ENCODE measurements at places on chromosomes 12 and 14.

- no peak for DNase-seq
These were observed 1141.2 kb upstream of the TMEM132C start for GRCh38 chr12:127125607-127126259.

GRCh38 chr14:90809530-90810312 lies 6.5 kb downstream of the TTC7B start:
- DNase-seq = no peak

- DNase-seq = no peak
These were observed 37.9 kb downstream of the SOX5 start for GRCh38 chr12:23911574-23911973.

DNA sequence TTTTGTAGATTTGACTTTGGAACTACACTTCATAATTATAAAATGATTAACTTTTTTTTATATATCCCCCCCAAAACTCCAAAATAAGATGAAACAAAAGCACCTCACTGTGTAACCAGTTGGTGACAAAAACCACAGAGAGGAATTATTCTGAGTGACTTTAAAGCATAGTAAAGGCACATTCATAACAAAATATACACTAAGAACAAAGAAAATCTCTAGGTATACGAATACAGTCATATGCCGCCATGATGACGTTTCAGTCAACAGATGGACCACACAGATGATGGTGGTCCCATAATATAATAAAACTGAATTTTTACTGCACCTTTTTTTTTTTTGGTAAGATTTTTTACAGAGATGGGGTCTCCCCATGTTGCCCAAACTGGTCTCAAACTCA lies 70.7 kb downstream of the MED13L start:
- no peak for DNase-seq

GRCh38 chr14:99479906-99480869 lies at the start of gene SETD3:
SETD3 (minus strand) TSS chr14:99480859; CDS start chr14:99465805, 15,054 bp downstream.
- no peak for DNase-seq

DNA sequence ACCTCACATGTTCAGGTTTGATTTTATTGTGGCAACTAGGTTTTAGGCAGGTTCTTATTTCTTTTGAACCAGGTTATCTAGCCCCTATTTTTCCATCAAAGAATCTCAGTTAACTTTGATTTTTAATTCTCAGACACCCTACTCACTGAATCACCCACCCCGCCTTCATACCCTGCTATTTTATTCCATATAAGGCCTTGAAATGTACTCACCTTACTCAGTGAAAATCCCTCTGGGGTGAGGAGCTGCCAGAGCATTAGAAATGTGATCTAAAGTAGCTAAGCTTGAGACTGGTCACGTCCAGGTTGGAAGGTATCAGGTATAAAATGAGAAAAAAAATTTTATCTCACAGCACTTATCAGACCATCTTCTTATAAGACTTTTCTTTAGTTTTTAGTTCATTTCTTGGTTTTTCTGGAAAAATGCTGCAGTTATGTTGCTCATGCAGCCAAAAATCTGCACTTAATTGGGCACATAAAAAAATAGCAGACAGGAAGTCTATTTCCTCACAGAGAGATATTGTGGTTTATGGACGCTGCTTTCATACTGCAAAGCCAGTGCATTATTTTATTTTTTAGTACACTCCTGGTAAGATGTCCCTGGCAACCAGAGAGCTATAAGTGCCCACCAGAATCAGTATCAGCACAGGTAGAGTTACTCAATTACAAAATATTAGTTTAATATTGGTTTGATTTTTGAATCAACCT lies 101.5 kb upstream of the CCDC91 start:
- no peak for DNase-seq

GRCh38 chr12:7555752-7556151 lies 52.2 kb upstream of the CD163 start:
- no peak for DNase-seq

DNA sequence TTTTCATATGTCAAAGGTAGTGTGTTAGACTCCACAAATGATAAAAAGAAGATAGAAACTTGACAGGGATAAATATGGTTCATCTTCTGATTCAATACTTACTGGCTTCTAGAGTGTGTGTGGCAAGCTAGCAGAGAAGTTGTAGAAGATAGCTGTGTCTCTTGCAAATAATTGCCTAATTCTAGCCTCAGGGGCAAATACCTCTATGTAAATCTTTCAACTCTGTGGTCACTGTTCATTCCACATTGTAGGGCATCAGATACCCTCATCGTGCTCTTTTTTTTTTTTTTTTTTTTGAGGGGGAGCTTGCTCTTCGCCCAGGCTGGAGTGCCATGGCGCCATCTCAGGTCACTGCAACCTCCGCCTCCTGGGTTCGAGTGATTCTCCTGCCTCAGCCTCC lies 1.7 kb downstream of the OLR1 start:
- no peak for DNase-seq

GRCh38 chr12:97559267-97559666 lies 96.7 kb downstream of the RMST start:
- no peak for DNase-seq

DNA sequence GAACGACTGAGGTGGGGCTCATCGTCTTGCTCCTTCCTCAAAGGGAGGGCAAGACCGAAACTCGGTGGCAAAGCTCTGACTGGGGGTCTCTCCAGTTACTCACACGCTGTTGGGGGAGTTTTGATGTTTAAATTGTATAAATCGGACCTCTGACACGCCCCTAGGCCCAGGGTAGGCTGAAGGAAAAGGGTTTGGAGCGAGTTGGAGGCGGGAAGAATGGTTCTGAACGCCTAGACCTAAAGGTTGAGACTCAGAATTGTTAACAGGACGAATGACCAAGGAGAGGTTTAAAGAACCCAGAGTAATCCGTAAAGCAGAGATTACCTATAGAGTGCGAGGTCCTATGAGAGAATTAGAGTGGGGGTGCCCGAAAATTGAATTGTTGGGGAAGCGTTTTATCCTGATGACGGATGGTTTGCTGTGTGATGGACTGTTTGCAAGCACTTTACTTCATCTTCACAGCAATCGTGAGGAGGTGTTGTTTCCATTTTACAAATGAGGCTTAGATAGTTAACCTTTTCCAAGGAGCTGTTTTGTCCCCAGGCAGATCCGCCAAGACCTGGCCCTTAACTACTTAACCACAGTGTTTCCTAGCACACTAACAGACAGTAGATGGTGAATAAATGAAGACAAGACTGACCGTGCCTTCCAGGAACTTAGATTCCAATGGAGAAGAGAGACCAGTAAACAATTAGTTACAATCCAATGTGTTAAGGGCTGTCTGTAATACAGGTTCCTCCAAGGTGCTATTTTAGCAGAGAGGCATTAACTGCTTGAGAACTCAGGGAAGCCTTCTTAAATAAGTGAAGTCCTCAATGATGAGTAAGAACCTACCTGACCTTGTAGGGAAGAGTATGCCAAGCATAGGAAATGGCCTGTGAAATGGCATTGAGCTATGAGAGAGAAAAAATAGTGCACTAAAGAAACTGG lies 929 bp upstream of the UBE2N start:
- DNase-seq = no peak

GRCh38 chr12:27112871-27113270 lies 30.5 kb upstream of the C12orf71 start:
- DNase-seq = no peak

DNA sequence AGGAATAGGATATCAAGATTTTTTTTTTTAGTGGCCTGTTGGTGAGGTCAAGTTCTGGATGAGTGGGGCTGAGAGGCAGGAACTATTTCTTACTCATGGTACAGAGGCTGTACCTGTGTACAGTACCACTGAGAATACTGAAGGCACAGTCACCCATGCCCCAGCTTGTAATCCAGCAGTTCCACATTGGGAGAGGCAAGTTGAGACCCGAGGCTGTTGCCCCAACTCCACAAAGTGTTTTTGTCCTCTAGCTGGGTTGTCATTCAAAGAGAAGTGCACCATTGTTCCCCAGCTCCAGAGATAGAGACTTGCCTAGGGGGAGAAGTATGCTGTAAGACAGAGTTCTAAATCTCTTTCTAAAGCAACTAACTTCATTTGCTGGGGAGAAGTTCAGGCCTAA lies 38.7 kb downstream of the ARID2 start:
- no peak for DNase-seq

DNA sequence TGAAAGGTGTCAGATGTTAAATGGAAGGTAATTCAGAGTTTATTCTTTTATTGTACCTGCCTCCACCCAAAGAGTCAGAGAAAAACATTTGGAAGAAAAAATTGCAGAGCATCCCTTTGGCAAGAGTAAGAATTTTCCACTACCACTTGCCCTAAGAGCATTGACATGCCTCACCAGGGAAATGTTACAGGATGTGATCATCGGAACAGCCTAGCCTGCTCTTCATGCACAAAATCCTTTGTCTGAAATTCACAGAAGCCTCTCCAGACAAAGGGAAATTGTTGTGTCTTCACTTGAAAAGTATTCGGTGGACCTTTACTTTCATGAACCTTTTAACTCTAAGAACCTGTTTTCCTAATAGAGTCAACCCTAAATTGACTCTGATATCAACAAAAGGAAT lies 36.9 kb downstream of the ATP2A2 start:
- DNase-seq = no peak

- DNase-seq = no peak
These were observed 903 bp downstream of the BRF1 start for GRCh38 chr14:105299654-105300541.

- no peak for DNase-seq
These were observed 666.5 kb downstream of the FLRT2 start for GRCh38 chr14:86196471-86196870.

- no peak for DNase-seq
These were observed 207.8 kb upstream of the FAR2 start for GRCh38 chr12:28941248-28941647.

DNA sequence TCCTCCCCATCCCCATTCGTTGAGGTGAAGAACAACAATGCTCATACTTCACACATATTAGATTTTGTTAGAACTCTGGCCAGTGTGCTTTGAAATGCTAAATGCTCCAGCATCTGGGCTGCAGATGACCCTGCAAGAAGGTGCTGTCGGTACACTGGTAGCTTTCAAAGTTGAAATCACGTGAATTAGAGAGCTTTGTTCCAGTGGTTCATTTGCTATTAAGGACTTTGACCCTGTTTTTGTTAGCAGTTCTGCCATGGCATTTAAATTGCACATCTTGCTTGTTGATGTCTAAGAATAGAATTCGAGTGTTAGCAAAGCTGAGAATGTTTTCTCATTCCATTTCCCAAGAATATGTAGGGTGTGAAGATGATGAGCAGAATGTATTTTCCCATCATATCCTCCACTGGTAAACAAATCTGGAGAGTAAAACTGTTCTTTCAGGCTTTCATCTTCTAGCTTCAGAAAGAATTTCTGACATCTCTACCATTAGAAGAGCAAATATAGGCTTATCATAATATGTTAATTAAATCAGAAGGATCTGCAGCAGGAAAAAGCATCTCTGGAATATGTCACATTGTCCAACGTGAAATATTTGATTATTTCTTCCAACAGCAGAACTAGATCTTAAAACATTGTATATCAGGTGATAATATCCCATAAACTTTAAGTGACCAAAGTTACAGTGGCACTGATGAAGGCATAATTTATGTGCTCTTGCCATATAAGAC lies 98.8 kb upstream of the PDE3A start:
- no peak for DNase-seq

GRCh38 chr12:79547735-79548609 lies 142.8 kb downstream of the PAWR start:
- no peak for DNase-seq

DNA sequence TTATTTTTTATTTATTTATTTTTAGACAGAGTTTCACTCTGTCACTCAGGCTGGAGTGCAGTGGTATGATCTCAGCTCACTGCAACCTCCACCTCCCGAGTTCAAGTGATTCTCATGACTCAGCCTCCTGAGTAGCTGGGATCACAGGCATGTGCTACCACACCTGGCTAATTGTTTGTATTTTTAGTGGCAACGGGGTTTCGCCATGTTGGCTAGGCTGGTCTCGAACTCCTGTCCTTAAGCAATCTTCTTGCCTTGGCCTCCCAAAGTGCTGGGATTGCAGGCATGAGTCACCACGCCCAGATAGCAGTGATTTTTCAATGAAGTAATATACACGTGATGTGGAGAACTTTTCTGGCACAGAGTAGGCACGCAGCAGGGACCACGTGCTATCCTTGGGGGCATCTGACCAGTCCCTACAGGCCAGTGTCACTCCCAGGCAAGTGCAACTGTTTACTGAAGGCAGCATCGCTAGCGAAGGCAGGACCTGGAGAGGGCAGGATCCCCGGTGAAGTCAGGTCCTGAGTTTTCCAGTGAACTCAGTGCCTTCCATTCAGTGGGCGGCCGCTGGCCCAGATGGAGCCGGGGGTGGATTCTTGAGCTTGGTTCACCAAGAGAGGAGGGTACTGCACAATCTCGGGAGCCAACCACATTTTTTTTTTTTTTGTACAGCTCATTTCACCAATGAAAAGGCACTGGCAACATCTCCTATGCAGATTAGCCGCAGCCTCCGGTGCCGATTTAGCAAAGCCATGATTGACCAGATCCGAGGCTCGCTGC lies 11.1 kb upstream of the CLMN start:
- DNase-seq = no peak

DNA sequence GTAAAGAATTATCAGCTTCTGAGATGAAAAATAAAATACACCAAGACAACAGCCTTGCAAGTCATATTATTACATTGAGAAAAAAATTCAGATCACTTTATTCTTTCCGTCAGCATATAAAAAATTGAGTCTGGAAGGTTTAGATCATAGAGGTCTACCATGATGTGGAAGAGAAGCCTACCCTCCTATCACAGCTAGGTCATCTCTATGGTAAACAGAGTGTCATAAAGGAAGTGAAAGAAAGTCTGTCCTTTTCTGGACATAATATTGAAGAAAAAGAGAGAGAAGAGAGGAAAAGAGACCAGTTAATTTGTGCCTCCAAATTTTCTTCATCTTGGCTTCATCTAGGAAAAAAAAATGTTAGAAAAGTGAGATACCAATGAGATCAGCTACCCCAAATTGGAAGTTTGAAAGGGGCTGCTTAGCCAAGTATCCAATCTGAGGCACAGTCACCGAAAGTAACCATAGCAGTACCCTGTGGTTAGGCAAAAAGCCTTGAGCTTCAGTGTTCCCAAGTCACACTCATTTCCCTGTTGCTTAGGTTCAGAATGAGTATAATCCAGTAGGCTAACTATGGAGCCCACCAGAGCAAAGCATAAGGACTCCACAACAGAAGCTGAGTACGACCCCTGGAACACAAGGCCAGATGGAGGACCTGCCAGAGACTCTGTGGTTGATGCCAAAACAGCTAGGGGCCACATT lies 38.1 kb downstream of the DUSP6 start:
- DNase-seq = no peak

- no peak for DNase-seq
These were observed 4.0 kb downstream of the STON2 start for GRCh38 chr14:81396113-81396512.

DNA sequence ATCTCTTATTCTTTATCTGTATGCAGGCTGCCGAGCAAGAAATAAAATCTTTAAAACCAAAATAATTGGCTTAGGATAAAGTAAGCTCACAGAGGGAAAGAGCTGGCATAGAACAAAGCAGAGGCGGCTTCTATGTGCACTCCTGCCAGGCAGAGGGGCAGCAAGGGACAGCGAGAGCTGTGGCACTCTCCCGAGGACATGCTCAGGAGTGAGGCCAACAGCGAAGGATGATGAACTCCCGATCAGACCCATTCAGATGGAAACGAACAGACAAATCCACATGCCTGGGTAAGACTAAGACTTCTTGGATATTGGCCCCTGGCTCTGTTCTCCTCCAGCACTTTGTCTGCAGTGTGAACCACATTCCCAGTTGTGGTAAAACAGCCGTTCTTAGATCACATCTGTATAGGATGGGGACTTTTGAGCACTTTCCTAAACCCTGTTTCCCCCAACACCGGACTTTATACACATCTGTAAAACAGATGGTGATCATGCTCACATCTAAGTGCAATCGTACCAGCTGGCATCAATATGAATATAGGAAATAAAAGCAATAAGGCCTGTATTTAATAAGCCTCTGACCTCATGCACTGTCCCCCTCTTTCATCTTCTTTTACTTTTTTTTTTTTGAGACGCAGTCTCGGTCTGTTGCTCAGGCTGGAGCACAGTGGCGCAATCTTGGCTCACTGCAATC lies 134.1 kb downstream of the PPM1H start:
- no peak for DNase-seq
